ENCODE measurements at places on chromosomes 11 and 22. TPM values are rescaled to one million over a fixed set of nuclear protein-coding genes. Genes with fewer than 3 reads are reported as not detected.

DNA sequence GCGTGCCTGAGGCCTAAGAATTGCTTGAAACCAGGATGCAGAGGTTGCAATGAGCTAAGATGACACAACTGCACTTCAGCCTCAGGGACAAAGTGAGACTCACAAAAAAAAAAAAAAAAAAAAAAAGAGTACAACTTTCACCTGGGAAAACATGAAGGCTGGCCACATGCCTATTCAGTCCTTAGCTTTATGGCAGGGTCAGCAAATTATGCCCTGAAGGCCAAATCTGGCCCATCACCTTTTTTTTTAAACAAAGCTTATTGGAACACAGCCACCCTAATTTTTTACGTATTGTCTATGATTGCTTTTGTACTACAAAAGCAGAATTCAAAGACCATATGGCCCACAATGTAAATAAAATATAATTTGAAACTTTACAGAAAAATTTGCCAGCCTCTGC, 8.2 kb downstream of the FSHB start:
- DNase-seq, result no peak

DNA sequence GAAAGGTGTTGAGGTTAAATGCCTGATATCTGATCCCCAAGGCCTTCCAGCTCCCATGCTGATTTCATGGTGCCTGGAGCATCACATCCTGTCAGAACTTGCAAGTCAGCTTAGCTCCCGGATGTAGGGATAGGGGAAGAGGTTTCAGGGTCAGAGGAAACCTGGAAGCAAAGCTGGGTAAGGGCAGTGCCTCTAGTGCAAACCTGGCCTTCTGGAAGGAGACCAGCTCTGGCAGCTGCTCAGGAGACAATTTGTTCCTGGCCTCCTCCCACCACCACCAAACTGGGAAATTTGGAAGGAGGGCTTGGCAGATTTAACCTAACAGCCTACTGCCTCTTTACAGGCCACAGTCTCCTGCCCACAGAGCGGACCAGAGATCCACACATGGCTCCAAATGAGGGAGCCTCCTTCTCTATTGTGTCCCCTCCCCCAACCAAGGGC, 9.2 kb upstream of the TSKU start:
- no peak for DNase-seq

- no peak for DNase-seq
Measured at GRCh38 chr22:17639247-17639741, 737 bp downstream of the BCL2L13 start.

GRCh38 chr11:29518389-29519174, 498.2 kb downstream of the KCNA4 start:
- peak; percentile 35 for DNase-seq

DNA sequence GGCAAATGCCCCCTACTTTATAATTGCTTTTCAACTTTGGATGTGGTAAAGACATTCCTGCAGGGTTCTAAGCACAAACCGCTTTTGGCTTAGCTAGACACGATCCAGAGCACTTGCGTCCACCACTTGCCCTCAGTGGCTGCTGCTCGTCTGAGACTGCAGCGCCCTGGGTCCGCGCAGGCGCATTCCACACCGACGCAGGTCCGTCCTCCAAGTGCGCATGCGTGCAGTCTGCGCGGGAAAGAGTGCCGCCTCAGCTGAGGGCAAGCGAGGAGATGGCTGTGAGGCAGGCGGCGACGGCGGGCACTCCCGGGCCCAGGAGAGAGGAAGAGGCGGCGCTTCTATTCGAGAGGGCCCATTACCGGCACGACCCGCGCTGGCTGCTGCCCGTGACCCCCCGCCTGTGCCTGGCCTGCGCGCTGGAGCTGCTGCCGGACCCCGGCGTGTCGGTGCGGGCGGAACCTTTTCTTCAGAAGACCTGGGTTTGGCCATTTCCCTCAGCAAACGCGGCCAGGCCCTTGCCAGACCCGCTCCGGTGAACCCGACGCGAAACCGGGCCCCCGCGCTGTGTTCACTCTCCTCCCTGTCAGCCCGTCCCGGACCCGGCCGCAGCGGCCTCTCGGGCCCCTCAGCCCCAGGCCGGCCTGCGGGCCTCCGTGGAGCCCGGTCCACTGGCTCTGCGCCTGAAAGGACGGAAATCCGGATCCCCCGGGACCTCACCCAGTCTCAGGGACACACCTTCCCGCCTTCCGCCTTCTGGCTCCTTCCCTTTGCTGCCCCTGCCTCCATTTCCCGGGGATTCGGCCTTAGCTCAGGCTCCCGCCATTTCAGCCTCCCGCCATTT, at the start of gene MEI1:
Gene MEI1, plus strand, starts transcription at position 240 of the 844 bp plus-strand sequence. Its CDS starts 36 bp downstream, at position 276.
- no peak for DNase-seq

GRCh38 chr11:74490941-74491340, 2.6 kb downstream of the LIPT2 start:
- no peak for DNase-seq

LDHAL6A gene
- total RNA-seq, result not detected

- no peak for DNase-seq
Measured at GRCh38 chr11:32962016-32962415, 53.7 kb upstream of the DEPDC7 start.

DNA sequence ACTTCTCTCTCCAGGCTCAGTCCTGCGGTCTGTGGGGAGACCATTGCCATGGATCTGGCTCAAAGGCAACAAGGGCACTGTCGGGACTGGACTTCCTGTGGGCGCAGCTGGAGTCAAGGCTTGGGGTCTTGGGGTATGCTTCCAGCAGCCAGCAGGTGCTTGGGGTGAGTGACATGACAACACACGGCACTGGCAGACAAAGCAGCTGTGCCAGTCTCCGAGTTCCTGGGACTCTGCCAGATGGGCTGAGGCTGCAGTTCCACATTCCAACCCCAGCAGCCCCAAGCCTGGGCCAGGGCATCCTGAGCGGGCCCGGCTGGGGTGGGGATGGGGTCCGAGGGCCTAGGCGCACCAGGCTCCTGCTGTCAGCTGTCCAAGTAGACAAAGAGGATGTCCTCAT, 12.3 kb downstream of the GUCD1 start:
- DNase-seq, result no peak

FGF3 gene
- total RNA-seq, result not detected

- DNase-seq, result no peak
Measured at GRCh38 chr11:87425943-87426342, 388.2 kb downstream of the TMEM135 start.

- DNase-seq, result no peak
Measured at GRCh38 chr11:129950101-129951091, 52.2 kb downstream of the PRDM10 start.

- no peak for DNase-seq
Measured at GRCh38 chr22:43142880-43143562, at the start of gene MCAT. Gene MCAT (minus strand): TSS chr22:43143398. CDS start chr22:43143348, 50 bp downstream.

- DNase-seq, result no peak
Measured at GRCh38 chr22:38554281-38554680, 15.7 kb downstream of the DMC1 start.

DNA sequence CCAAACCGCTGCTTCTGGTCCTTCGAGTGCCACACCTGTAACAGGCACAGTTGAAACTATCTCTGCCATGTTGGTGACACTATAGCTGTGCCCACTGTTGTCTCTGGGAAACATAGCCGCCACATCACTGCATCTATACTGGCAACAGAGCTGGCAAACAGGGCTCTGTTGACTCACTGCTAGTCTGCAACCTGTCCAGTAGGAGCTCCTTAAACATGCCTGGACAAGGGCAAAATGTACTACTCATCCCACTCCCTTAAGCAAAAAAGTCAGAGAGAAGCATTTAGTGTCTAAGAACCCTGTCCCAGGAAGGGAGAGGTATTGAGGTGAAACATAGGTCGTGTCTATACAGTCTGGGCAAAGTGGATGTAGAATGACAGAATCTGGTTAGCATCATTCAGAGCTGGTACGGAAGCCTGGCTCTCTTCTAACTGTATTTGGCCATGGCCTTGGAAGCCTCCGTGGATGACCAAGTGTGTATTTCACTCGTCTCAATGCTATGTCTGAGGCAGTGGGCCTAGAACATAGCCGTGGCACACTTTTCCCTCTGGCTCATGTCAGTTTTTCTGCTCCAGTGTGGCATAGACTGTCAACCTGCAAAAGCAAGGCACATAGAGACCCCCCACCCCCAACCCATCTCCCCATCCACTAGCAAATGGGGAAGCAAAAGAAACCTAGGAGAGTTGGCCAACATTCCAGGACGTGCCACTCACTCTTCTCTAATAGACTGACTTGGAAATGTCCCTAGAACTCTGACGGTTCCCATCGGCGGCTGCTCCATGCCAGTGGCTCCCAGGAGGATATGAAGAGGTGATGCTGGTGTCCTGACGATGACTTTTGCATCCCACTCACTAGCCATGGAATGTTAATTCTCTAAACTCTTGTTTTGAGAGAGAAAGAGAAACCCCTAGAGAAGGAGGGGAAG, 21.4 kb upstream of the PISD start:
- DNase-seq, result no peak

MRGPRF gene
- total RNA-seq, result 2.5 TPM

GRCh38 chr11:122189229-122189628, 73.2 kb upstream of the BLID start:
- peak; percentile 73 for DNase-seq

NECTIN1 gene
- 6.6 TPM for total RNA-seq

TRIM49 gene
- not detected for total RNA-seq

DNA sequence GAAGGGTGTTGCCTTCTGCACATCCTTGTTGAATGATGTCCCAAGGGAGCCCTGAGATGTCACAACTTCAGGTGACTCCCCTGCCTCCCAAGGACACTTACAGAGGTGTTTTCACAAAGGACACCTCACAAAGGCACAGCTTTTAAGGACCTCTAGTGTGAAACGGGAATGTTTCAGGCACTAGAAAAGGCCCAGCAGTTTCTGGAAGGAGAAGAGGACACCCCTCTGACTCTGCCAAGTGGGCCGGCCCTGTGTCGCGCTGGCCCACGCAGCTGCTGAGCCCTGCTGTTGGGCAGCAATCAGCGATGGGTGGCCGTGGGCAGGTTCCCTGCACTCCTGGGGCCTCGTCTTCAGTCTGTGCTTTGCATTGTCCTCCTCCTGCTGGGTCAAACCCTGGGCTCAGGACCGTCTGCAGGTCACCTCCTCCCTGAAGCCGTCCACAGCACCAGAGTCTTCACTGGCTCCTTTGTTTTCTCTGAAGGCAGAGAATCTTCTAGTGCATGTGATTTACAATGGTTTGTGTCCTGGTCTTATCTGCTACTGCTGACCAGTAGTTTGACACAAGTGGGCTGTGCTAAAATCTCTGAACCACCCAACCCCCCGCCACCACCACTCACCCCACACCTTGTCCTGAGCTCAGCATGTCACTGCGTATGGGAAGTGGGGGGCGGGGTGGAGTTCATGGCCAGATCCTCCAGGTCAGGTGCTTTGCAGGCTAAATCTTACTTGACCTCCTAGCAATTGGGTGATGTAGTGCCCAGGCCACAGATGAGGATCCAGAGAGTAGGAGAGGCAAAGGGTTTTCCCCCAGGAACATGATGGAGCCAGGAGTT, 3.2 kb downstream of the LINC01488 start:
- DNase-seq, result no peak

DNA sequence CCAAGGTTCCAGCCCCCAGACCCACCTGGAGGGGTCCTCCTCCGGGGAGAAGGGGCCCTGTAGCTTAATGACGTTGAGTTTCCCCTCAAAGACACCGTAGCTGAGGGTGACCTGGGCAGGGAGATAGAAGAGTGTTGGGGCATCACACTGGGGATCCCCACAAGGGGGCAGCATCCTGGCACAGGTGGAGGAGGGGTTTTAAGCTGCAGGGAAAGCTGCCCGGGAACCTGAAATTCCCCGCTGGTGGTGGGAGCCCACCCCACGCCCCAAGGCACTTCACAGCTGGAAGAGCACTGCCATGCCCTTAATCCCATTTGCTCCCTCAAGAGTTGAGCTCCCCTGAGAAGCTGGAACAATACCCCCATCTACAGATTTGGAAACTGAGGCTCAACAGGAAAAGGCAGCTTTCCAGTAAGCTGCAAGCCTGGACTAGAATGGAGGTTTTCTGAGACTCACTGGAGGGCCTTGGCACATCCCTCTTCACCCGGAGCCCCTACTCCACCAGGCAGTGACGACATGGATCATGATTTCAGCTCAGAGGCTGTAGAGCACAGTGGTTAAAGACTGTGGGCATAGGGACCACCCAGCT, 13.7 kb downstream of the MFNG start:
- DNase-seq, result no peak

DNA sequence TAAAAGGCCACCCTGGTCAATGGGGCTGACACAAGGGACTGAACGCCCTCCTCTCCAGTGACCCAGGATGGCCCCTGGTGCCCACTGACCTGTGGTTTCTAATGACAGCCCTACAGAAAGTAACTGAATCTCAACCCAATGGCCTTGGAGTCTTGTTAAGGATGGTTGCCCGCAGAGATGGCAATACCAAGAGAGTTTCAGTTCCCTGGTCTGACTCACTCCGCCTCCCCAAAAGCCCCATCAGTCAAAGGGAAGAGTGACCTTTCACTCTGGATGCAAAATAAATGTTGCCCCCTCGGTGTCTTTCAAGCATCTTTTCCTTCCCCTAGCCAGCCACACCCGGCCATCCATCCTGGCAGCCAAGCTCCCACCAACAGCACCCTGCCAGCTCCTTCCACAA, 57.7 kb upstream of the ISX start:
- no peak for DNase-seq

DNA sequence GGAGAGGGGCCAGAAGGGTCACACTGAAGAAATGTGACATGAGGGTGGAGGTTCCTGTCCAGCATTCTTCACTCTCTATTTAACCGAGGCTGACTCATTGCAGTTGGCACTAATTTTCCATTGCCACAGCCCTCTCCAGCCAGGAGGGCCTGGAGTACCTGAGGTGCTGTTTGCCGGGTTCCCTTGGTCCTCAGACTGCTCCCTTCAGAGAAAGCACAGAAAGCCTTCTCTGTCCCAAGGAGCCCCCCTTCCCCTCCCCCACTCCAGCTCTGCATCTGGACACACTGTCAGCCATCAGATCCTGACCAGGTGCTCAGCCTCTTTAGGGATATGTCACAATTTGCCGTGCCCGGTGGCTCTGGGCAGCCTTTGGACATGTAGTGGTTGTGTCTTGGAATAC, 3.2 kb upstream of the C11orf91 start:
- DNase-seq, result no peak

GRCh38 chr11:107740271-107740670, 28.4 kb upstream of the SLN start:
- no peak for DNase-seq

- DNase-seq, result no peak
Measured at GRCh38 chr11:32154275-32154674, 63.4 kb downstream of the RCN1 start.

IFTAP gene
- total RNA-seq, result 13.2 TPM

HSCB gene
- total RNA-seq, result 19.7 TPM

TSGA10IP gene
- total RNA-seq, result not detected

DNA sequence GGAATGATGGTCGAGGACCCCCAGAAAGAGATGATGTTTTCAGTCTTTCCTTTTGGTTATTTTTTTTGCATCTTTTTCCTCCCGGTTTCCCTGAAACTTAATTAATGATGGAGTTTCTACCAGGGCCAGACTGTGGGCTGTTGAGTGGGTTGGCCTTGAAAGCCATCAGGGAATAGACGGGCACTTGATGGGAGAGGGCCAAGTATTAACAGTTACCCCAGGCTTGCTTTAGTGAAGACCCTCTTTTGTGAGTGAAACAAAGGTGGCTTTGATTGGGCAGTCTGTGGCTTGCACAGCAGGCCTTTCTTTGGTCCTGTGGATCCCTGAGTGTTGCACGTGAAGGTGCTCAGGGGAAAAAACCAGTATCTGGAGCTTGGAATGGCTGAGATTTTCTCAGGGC, 56.9 kb downstream of the AMOTL1 start:
- no peak for DNase-seq

Measured in epithelial cell of proximal tubule (primary cell).